Stimulated activated CD8-positive, alpha-beta memory T cell treated with anti-CD3 and anti-CD28 coated beads, Interleukin-15, amount 100 ng/mL, for 24 hours (primary cell): ENCODE measurements at places on chromosomes 6 and 20.

- no peak for DNase-seq
Observed at GRCh38 chr6:13803581-13803980, 10.8 kb downstream of the MCUR1 start.

GRCh38 chr20:45179166-45179565 is 4.5 kb downstream of the PI3 start:
- no peak for DNase-seq

GRCh38 chr6:137890983-137891537 is 24.0 kb downstream of the TNFAIP3 start:
- no peak for DNase-seq

DNA sequence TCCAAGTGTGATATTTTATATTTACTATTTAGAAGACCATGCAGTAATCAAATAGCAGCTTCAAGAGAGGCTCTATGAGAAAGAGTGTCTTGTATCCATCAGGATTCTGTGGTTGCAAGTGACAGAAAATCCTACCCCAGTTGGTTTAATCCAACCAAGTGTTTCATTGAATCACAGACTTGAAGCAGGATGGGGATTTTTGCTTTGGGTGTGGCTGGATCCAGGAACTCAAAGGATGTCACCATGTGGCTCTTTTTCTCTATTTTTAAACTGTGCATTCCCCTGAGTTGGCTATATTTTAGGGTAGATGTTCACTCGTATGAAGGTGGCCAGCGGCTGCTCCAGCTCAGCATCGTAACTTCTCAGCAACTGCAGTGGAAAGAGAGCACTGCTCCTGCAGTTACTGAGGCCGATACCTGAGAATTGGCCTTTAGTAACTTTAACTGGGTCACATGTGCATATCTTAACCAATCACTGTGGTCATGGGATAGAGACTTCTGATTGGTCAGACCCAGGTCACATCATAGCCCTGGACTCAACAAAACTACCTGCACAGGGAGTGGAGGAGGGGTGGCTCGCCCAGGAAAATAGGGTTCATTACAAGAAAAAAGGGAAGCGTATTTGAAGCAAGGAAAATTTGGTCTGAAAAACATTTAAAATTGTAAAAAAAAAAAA is 396.1 kb upstream of the SULF2 start:
- DNase-seq: no peak

- DNase-seq: no peak
Observed at GRCh38 chr20:58514321-58515232, 622 bp downstream of the APCDD1L start.

DNA sequence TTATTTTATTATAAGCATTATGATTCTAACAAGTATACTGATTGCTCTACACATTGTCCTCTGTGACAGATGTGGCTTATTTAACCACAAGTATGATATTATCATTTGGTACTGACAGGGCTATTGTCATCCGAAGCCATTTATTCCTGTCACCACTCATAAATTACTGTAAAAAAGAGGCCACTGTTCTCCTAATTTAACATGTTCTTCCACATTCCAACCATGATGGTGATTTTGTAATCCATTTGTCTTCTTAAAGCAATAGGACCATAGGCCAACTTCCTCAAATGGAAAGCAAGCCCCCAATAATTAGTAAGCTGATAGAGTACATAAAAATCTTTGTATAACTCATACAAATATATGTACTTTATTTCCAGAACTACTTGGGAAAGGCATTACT is 50.6 kb downstream of the FUT9 start:
- DNase-seq: no peak

GRCh38 chr6:70706491-70707123 is 38.9 kb downstream of the SMAP1 start:
- no peak for DNase-seq

DNA sequence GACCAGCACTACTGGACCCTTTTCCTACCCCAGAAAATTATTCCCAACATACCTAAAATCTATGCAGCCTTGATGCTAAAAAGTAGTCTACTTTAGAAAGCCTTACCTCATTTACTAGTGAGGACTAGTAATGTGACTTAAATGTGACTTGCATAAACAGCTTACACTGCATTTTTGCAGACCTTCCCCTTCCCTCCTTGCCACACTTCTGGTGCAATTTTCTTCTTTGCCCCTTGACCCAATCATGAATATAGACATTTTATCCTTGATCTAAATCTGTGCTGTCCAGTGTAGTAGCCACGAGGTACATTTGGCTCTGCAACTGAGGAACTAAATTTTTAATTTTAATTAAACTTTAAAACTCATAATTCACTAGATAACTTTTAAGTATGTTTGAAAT is 7.0 kb upstream of the ZKSCAN8 start:
- DNase-seq: no peak

DNA sequence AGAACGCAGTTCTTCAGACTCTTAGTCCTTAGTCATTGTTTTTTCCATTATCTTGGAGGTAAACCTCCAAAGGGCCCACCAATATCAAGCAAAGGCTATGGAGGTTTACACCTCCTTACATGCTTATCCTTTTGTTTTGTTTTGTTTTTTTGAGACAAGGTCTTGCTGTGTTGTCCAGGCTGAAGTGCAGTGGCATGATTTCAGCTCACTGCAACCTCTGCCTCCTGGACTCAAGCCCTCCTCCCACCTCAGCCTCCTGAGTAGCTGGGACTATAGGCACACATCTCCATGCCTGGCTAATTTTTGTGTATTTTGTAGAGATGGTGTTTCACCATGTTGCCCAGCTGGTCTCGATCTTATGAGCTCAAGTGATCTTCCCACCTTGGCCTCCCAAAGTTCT is 26.3 kb downstream of the ADGRG6 start:
- DNase-seq: no peak

DNA sequence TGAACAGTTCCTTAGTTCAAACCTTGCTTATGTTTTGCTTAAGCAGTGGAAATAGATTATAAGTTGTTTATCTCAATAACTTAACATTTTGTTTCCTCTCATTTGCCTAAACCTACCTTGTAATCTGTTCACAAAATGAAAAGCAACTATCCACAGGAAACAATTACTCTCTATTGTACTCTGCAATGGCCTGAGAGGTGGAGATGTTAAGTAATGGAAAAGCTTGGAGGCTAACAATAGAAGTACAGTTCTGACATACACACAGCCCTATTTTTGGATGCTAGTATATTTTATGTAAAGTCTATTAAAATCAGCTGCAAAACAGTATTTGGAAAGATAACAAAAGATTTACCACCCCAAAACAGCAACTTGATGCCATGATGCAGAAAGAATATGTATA is 82.1 kb downstream of the TINAG start:
- no peak for DNase-seq

- no peak for DNase-seq
Observed at GRCh38 chr6:160419488-160419887, 71.3 kb downstream of the SLC22A3 start.

- no peak for DNase-seq
Observed at GRCh38 chr6:95127261-95127660, 450.1 kb upstream of the MANEA start.

- no peak for DNase-seq
Observed at GRCh38 chr6:4129446-4129845, 5.9 kb downstream of the ECI2 start.

- DNase-seq: no peak
Observed at GRCh38 chr20:36153736-36154699, 522 bp upstream of the EPB41L1 start.

DNA sequence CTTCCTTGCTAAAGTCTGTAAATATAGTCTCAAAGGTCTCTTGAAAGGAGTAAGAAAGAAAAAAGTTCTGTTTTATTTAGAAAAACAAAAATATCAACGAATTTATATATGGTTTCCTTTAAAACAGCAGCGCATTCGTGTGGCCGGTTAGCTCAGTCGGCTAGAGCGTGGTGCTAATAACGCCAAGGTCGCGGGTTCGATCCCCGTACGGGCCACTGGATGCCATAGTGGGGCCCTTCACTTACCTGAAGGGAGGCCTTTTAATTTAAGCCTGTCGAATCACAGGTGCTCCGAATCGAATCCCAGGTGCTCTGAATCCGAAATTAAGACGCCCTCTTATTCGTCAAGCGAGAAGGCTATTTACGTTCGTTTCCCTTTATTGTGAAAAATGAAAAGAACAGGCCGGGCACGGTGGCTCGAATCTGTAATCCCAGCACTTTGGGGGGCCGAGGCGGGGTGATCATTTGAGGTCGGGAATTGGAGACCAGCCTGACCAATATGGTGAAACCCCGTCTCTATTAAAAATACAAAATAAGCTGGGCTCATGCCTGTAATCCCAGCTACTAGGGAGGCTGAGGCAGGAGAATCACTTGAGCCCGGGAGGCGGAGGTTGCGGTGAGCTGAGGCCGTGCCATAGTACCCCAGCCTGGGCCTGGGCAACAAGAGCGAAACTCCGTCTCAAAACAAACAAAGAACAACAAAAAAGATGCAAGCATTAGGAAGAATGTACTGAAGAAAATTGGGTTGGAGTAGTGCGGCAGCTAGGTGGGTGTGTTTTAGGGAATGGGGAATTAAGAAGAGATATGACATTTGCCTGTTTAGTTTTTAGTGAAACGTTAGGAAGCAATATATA is 195.8 kb upstream of the ZNF184 start:
- peak; percentile 55 for DNase-seq

GRCh38 chr6:169853196-169854082 is 102.0 kb downstream of the ERMARD start:
- no peak for DNase-seq

GRCh38 chr6:80962382-80962781 is 790.1 kb downstream of the TENT5A start:
- no peak for DNase-seq

GRCh38 chr6:48535582-48536009 is 424.6 kb upstream of the PTCHD4 start:
- DNase-seq: no peak

DNA sequence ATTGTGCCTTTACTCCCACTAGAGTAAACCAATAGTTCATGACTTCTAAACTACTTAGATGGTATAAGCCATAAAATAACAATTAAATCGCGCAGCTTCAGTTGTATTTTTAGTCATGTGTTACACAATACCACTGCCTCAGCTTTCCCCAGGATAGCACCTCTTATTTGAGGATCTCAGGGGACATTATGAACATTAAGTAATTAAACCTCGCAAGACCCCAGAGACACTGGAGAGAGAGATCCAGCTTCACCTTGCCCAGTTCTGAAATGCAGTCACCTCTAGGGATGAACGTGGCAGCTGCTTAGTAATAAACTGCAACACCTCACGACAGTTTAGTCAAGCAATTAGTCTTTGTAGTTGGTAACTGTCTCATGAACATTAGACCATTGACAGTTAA is 87.1 kb downstream of the CFAP61 start:
- DNase-seq: no peak

DNA sequence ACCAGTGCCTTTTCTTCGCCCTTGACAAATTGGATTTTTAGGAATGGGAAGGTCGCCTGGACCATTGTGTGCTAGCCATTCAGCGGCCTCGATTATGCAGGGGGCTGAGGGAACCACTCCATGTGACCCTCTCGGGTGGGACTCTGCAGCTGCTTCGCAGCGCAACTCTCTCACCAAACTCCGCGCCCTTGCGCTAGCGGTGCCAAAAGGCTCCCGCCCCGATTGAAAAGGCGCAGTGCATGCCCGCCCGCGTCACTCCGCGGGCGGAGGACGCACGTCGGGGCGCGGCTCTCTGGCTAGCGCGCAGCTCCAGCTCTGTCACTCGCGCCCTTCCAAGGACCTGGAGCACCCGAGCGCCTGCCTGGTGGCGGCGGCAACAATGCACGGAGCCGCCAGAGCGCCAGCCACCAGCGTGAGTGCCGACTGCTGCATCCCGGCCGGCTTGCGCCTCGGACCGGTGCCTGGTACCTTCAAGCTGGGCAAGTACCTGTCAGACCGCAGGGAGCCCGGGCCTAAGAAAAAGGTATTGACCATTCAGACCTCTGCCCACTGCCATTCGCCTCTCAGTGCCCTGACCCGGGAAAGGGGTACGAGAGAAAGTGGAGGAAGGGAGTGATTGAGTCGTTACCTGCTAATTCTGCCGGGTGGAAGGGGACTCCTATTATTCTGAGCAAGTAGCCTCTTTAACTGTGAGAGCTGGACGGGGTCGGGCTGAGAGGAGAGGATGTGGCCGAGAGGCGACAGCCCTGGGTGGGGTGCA is at the start of gene PRDM13:
PRDM13 (plus strand) TSS at position 178 of the 760 bp plus-strand sequence; CDS start at position 380, 202 bp downstream.
- no peak for DNase-seq

- no peak for DNase-seq
Observed at GRCh38 chr6:27866357-27867050, 45.7 kb downstream of the OR2B2 start.
